ENCODE measurements at places on chromosomes 7 and 10.

DNA sequence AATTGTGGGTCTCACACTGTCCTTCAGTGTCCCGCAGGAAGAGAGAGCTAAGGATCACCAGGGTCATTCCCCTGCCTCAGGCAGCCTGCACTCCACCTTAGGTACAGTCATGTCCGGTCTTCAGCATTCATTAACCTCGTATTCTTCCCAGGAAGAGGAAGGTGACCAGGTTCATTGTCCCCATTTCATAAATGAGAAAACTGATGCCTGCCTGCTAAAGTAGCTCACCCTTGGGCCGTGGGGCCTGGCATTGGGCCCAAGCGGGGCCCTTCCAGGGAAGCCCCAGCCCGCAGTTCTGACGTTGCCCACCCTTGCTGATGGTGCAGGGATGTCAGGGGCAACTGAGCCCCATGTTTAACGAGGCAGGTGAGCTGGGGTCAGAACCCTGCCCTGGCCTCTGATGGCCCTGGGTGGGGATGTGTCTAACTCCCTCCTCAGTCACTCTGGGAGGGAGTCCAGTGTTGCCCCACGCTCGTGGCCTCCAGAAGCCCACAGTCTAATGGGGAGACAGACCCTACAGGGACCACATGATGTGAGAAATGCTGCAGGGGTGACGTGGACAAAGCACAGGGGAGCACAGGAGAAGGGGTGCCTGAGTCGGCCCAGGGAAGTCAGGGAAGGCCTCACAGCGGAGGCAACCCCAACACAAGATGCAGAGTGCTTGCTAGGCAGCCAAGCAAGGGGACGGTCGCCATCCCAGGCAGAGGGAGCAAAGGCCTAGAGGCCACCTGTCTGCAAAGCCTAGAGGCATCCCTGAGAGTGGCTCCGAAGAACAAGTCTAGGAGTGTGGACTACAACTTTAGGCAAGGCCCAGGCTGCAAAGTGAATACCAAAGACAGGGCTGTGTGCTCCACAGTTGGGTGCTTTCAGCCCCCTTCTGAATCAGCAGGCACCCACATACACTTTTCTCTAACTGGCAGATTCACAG, 25.1 kb downstream of the DDIT4 start:
- no peak for DNase-seq

GRCh38 chr10:96721207-96721572, 876 bp upstream of the PIK3AP1 start:
- no peak for DNase-seq

- DNase-seq = no peak
Measured at GRCh38 chr10:130037169-130037661, 73.1 kb upstream of the EBF3 start.

GRCh38 chr10:52984169-52984568, 211.6 kb upstream of the MBL2 start:
- no peak for DNase-seq

- no peak for DNase-seq
Measured at GRCh38 chr10:98528805-98529183, 82.1 kb upstream of the HPS1 start.

GRCh38 chr7:55307123-55307916, 57.8 kb upstream of the LANCL2 start:
- no peak for DNase-seq

DNA sequence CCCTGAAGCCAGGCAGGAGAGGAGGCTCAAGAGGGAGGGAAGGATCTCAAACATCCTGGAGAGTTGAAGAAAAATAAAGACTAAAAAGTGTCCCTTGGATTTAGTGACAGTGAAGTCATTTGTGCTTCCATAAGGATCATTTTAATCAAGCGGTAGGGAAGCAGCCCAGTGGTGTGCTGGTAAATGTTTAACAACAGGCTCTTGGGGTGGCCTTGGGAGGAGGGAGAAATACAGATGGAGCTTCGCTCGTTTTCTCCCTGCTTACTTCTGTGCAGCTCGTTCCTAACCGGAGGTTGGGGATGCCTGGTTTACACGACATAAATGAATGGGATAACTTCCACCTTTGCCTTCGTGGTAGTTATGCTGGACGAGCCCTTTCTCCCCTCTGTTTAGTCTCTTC, 140.0 kb downstream of the CAMK1D start:
- DNase-seq = no peak

DNA sequence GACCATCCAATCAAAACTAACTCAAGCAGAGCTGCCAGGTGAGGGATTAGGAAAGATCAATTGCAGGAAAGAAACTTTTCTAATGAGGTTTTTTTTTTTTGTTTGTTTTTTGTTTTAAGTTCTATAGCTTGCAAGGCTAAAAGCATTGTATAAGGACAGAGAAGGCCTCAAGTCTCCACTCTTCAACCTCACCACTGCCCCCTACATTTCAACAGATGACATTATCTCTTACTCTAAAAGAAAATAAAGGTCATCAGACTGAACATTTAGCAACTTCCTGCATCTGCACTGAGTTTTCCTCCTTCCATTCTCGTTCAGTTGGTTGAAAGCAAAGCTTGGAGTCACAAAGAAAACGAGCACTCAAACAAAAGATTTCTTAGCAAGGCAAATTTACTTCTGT, 45.2 kb upstream of the EXOC4 start:
- no peak for DNase-seq

GRCh38 chr10:62492012-62492869, 118.1 kb downstream of the ZNF365 start:
- DNase-seq = no peak

- DNase-seq = no peak
Measured at GRCh38 chr7:50207686-50208255, 96.7 kb upstream of the IKZF1 start.

- DNase-seq = no peak
Measured at GRCh38 chr7:2894118-2894940, 50.2 kb upstream of the GNA12 start.

GRCh38 chr7:94222516-94222915, 172.2 kb upstream of the COL1A2 start:
- DNase-seq = no peak

DNA sequence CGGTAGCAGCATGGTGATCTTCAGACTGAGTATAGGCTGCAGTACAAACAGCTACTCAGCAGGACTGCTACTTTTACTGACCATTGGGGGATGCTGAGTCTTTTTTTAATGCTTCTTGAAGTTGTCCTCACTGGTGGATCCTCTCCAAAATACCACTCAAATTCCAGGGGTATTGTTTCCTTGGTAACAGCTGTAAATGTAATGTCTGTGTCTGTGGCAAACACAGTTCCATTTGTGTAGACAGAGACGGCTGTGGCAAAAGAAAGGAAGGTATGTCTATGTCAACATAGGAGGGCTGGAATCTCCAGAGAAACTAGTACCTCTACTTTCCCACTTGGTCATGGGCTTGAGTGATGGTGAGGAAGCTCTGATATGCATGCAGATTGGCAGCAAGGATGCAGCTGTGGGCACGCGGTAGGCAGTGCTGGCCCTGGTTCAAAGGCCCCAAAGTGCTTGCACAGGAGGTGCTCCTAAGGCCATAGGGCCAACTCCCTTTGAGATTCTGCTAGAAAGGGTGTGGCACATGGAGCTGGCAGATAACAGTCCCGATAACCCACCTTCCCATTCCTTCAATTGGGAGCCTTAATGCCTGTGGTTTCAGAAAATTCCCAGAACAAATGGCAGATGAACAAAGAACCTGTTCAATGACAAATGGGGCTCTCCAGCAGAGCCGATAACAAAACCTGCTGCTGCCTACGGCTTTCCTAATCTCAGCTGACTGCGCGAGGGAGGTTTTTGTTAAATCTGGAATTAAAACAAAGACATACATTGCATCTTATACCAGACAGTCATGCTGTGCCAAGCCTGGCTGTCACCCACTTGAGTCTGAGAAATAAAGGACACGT, 43.0 kb downstream of the PKD1L1 start:
- DNase-seq = no peak

DNA sequence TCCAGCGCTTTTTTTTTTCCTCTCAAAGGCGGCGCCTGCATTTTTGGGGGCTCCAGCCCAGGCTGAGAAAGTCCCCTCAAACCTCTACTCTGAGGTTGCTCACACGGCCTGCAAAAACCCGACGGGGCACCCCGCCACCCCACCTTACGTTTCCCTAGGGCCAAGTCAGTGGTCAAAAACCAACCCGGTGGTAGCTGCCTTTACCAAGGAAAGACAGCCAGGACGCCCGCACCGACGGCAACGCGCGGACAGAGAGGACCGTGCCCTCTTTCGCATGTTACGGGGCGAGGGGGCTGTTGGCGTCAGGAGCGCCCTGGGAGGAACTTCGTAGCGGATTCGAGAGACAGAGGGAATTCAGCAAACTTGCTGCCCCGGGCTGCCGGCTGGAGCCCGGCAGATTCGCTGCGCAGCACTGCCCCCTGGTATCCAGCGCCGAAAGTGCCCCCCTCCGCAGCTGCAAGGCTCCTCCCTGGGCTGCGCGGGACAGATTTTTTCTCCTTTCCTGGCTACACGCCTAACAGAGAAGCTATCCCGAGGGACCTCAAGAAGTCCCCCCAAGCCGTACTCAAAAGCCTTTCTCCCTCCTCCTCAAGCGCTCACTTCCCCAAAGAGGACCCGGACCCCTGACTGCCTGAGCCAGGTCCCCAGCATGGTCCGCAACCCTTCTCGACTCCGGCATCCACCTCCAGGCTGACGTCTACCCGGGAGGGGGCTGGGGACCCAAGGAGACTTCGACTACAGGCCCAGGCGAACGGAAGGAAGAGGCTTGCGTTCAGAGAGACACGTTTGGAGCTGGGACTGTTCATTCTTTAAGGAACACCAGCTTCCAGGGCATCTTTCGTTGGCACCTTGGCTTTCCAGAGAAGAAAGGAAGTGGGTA, 27.7 kb upstream of the VAX1 start:
- DNase-seq = no peak

GRCh38 chr7:129952086-129952652, 591 bp downstream of the UBE2H start:
- no peak for DNase-seq

DNA sequence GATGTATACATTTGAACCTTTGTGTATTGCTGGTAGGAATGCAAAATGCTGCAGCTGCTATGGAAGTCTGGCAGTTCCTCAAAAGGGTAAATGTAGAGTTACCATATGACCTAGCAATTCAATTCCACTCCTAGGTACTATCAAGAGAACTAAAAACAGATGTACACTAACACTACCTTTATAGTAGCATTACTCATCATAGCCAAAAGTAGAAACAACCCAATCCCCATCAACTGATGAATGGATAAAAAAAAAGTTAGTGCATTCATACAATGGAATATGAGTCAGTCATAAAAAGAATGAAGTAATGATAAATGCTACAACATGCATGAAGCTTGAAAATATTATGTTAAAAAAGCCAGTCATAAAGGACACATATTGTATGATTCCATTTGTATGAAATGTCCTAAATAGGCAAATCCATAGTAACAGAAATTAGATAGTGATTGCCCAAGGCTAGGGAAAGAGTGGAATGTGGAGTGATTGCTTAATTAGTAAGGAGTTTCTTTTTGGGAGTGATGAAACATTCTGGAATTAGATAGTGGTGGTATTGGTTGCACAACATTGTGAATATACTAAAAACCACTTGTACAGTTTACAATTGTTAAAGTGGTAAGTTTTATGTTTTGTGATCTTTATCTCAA, 96.4 kb upstream of the AOAH start:
- DNase-seq = no peak

DNA sequence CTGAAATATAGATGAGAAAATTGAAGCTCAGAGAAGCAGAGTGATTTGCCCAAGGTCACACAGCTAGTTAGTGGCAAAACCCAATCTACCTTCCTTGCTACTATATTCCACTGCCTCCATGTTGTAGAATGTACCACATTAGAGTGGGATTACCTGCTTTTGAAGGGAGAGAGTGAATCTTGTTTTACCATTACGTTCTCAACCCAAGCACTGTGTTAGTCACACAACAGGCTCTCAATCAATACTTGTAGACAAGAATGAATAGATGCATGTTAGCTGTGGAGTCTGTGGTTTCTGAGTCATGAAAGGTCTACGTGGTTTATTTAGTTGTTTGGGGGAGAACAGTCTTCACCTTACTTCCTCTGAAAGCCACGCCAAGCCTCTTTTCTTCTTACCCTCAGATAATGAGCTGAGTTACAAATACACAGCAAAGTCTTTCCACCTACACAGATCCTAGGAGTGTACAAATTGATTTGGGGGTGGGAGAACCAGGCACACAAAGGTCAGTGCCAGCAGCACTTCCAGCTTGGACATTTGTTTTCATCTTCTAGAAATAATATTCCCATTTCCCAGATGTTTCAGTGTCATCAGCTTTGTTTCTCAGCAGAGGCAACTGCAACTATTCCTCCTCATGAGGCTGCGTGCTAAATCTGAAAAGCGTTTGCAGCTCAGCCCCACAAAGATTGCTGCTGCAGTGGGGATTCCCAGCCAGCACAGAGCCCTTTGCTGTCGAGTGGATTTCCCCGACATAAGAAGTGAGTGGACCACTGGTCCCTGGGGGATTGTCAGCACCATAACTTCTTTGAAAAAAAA, 71.5 kb upstream of the ADO start:
- DNase-seq = peak; percentile 22

GRCh38 chr10:32786968-32787367, 171.1 kb downstream of the ITGB1 start:
- DNase-seq = no peak

DNA sequence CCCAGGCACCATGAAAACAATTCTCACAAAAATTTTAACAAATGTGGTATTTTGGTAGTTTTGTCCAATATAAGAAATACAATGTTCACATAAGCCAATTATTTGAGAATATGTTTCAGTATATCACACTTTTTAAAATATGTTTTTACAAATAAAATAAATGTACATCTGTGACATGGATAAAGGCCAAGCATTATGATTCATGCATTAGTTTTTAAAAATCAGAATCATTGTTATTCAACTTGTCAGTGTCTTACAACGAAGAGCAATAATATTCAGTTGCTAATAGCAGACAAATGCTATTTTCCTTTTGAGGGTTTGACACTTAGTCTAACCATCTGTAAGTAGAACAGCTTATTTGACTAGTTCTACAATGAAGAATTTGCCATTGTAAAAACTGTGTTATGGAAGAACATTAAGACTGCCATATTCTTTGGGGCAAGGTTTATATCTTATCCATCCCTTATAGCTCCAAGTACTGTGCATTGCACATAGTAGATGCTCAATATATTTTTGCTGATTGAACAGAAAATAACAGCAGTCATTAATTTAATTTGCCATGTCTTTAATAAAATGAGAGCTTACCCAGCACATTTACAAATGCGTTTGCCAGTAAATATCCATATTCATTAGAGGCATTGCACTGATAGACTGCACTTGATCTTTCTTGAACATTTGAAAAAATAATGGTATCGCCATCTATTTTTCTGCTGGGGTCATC, 67.4 kb upstream of the LAMB4 start:
- DNase-seq = no peak

DNA sequence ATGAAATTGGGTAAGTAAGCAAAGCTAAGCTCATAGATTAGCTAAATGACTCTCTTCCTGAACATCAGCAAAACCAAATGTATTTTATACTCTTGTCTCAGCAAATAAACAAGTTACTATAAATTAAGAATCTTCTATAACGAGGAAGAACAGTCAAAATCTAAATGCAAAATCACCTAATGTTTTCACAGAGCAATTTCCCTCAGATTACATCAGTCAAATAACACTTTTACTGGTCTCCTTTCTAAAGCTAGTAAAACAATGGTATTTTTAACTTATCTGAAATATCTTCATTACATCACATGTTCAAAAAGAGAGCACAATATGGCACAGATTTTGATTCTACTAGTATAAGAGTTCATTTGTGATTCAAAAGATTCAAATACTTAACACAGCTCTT, 16.5 kb upstream of the GPR22 start:
- no peak for DNase-seq

GRCh38 chr10:32501906-32502305, 56.0 kb downstream of the CCDC7 start:
- DNase-seq = no peak

Data from stimulated activated CD4-positive, alpha-beta T cell treated with anti-CD3 and anti-CD28 coated beads, Interleukin-15, amount 100 ng/mL, for 1 hour (primary cell).